ENCODE measurements at places on chromosomes 3 and 15.

GRCh38 chr15:60744826-60745460, 266.0 kb upstream of the ICE2 start:
- DNase-seq: peak; percentile 15

- DNase-seq: no peak
These were observed 41.7 kb downstream of the DAPK2 start for GRCh38 chr15:64004587-64004986.

- DNase-seq: no peak
These were observed 56.5 kb upstream of the TMEM115 start for GRCh38 chr3:50415816-50416215.

GRCh38 chr15:44219073-44219472, 24.0 kb upstream of the FRMD5 start:
- no peak for DNase-seq

GRCh38 chr15:72200395-72201237, 3.0 kb upstream of the GRAMD2A start:
- no peak for DNase-seq

GRCh38 chr3:62589078-62589477, 215.7 kb upstream of the FEZF2 start:
- DNase-seq: no peak

GRCh38 chr3:169044331-169045113, 619.0 kb downstream of the MECOM start:
- DNase-seq: peak; percentile 79

DNA sequence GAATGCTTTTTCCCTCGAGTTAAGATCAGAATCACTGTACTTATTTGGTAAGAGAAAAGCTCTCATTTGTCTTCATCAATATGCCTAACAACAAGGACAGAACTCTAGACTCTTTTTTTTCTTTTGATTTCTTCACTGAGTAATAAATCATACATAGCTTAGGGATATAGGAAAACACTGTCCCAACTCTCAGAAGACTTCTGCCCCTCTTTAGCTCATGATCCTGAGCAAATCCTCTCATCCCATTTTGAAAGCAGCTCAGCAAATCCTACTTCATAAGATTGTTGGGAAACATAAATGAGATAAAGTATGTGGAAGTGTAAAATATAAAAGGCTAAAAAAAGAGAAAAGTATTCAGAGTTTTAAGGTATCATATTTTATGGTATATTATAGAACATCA, 141.7 kb downstream of the ATP8B4 start:
- DNase-seq: no peak

- DNase-seq: no peak
These were observed 135.1 kb downstream of the KCNMB2 start for GRCh38 chr3:178671377-178671776.

GRCh38 chr3:194322678-194323211, 28.4 kb downstream of the CPN2 start:
- DNase-seq: peak; percentile 88

DNA sequence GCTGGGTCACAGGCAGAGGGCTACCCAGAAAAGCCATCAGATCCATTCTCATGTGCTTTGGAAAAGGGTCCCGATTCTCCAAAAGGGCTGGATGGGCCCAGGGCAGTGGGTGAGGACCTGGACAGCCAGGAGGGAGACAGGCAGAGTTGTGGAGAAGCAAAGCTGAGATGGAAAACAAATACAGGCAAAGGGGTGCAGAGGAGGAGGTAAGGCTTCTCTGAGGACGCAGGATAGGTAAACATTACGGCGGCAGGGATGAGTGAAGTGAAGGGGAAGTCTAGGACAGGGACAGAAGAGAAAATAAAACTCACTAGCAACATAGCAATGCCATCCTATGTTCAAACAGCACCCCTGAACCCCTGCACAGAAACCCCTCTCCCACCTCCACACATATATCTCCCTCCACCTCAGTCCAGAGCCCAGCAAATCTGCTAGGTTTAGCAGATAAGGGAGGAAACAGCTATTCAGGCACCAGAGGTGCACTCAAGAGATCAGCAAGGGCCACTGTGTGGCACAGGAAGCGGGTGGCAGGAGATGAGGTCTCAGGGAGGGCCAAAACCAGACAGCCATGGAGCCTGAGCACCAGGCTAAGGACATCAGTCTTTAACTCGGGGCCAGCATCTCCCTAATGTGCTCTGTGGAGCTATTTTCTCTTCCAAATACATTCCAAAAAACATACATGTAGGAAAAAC, 51.3 kb downstream of the HOMER2 start:
- DNase-seq: no peak

DNA sequence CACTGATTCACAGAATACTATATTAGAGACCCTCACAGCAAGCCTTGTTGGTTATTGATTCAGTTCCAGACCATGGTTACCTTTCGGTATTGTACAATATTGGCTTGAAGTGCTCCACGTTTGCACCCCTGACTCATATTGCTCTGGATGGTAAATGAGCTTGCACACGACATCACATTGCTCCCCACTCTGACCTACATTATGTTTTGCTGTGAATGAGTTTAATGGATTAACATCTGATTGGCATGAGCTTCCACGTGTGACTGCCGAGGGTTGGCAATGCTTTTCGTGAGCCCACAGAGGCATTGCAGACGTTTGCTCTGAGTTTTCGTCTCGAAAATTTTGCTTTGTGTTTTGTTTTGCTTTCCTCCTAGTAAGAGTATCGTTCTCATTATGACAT, 225.8 kb upstream of the ICE2 start:
- no peak for DNase-seq

DNA sequence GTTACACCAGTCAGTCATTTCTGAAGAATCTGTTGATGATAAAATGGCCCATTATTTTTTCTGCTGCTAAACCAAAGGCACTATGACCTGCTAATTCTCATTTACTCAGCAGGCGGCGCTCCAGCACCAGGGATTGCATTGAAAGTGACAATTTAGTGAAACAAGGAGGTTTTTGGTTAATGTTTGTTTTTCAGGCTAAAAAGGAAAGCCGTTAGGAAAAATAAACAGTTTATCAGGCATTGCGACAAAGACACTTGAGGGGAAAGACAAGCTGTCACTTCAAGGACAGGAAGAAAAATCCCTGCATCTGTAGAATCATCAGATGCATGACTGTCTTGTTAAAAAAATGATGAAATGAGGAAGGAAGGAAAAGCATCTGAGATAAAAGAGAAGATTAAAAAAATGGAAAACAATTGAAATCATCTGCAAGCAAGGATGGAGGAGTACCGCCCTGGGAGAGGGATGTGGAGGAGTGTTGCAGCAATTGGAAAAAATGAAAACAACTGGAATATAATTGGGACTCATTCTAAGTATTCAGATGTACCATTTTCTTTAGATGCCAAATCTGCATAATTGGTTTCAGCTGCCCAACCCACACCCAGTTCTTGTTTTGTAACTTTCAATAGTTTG, 54.0 kb downstream of the NR1D2 start:
- peak; percentile 64 for DNase-seq

GRCh38 chr3:48716508-48716981, 476 bp downstream of the IP6K2 start:
- DNase-seq: peak; percentile 8

DNA sequence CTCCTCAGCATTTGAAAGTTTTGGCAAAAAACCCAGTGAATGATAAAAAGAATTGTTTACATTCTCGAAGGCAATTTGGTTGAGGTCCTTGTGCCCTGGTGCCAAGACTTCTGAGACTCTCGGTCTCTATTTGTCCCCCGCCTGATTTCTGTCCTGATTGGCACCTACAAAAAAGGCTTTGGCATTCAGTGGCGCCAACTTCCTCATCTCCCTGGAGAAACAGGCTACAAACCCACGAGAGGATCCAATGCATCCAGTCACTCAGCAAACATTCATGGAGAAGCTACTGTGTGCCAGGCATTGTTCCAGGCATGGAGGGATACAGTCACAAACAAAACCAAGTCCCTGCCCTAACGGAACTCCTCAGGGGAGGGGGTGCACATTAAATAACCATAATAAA, 42.7 kb downstream of the HES1 start:
- peak; percentile 9 for DNase-seq

DNA sequence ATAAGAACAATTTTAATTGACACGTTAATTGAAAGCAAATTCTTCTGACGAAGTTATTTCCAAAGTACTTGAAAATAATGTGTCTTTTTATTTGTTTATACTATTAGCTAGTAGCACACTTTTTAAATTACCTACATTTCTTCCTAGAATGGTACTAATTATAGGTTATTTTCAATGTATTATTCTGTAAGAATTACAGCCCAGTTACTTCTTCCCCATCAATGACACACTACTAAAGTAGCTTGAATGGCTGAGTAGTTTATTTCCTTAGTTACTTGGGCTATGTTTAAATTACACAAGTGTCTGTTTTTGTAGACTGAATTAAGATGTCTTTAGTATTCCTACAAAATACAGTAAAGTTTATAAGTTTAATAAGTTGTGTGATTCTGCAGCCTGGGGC, 217.6 kb upstream of the IL12A start:
- DNase-seq: no peak

GRCh38 chr3:177465257-177465642, 268.0 kb upstream of the TBL1XR1 start:
- no peak for DNase-seq

DNA sequence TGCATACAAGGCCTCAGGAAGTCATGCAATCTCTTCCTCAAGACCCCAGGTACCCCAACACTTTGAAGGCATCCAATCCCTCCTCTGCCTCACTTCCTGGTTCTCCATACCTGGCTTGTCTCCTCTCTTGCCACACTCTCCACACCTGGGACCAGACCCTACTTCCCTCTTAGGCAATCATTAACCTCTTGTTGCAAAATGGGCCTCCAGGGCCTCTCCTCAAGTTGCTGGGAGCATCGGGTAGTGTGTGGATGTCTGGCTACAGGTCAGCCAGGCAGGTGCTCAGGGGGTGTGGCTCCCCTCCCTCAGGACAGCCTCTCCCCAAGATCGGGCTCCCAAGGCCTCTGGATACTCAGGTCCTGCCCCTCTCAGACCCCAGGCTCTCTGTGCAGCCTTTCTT, 8.6 kb downstream of the PLA2G4E start:
- no peak for DNase-seq

- peak; percentile 98 for DNase-seq
These were observed 70.7 kb upstream of the DCBLD2 start for GRCh38 chr3:98972155-98972554.

GRCh38 chr15:36109943-36110658, 469.3 kb upstream of the CDIN1 start:
- peak; percentile 86 for DNase-seq

DNA sequence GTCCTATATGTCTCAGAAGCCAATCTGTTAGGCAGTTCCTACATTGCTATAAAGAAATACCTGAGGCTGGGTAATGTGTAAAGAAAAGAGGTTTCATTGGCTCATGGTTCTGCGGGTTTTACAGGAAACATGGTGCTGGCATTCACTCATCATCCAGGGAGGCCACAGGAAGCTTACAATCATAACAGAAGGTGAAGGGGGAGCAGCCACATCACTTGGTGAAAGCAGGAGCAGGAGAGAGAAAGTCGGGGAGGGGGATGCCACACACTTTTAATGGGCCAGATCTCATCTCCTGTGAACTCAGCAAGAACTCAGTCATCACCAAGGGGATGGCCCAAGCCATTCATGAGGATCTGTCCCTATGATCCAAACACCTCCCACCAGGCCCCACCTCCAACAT, 9.1 kb downstream of the SLC49A4 start:
- DNase-seq: no peak

DNA sequence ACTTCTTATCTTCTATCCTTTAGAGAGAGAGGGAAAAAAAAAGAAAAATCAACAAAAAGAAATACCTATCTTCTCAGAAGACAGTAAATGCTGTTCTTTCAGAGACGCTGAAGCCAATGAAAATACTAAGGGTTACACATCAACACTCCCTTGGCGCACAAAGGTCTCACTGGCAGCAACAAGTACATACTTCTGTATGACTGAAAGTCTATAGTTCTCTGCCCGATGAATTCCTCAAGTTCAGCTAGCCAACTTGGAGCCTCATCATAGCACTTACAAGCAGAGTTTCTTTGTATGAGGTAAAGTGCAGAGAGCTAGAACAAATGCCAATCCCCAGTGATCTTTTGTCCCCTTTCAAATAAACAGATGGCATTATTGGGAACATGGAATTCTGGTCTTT, 62.7 kb downstream of the CPNE4 start:
- no peak for DNase-seq

DNA sequence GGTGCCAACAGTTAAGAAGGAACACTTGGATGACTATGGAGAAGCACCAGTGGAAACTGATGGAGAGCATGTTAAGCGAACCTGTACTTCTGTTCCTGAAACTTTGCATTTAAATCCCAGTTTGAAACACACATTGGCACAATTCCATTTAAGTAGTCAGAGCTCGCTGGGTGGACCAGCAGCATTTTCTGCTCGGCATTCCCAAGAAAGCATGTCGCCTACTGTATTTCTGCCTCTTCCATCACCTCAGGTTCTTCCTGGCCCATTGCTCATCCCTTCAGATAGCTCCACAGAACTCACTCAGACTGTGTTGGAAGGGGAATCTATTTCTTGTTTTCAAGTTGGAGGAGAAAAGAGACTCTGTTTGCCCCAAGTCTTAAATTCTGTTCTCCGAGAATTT, 3.0 kb downstream of the SKIL start:
- DNase-seq: peak; percentile 31

Data from fibroblast of skin of right biceps (primary cell).